ENCODE measurements at places on chromosomes 7 and 10.

DNA sequence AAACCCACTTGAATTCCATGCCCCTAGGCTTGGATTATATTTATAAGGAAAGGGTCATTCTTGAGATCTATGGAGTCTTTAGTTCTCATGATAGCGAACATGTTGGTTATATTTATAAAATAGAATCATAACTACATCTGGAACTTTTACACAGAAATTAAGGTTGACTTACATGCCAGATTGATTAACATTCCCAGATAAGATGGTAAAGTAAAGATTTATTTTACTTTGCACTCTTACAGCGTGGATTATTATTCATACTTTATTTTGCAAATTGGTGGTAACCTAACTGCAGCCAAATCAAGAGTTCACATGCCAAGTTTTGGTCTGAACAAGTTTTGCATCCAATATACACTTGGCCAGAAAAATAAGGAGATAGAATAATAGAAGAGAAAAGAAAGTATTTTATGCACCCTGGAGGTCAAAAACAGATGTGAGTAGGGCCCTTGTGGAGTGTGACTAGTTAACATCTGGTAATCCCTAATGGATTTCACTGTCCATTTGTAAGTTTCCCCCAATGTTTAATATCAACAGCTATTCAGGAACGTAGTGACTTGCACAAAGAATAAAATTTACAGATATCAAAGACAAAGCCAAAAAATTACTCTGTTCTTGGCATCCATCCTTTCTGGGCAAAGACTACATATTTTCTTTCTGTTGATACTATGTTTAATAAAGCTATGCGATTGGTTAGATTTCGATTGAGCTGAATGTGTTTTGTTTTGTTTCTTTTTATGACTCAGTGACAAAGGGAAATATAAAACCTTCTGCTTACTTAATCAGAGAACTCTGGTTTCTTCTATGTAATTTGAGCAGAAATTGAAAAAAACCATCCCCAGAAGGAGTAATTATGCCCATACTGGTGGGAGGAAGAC, 10.1 kb upstream of the TMEM26 start:
- DNase-seq = no peak

GRCh38 chr10:127370601-127371000, 174.2 kb upstream of the INSYN2A start:
- no peak for DNase-seq

DNA sequence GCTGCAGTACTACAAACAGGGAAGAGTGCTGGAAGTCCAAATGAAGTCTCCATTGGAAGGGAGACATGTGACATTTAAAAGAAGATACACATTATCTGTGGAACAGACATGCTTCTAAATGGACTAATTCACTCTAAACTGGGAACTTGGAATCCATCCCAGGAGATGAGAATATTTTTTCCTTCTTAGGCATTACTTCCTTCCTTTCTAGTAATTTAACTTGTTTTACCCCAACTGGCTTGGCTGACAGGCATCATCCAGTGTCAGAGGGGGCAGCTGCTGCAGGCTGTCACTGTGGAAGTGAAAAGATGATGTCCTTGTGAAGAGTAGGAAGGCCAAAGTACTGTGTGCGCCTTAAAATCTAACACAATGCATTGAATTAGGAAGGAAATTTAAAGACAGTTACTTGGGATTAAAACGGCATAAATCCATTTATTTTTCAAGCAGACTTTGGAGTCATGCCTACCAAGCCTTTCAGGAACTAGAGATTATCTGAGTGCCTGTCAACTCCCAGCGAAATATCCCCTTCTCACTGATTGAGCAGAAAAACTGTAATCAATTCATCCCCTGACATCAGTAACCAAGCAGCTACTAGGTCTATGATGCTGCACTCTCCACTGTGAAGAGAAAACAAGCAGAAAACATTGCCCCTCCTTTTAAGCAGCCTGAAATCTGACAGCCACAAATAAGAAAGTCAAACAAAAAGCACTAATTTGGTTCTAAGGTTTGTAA, 161.2 kb downstream of the DGKI start:
- DNase-seq = no peak

DNA sequence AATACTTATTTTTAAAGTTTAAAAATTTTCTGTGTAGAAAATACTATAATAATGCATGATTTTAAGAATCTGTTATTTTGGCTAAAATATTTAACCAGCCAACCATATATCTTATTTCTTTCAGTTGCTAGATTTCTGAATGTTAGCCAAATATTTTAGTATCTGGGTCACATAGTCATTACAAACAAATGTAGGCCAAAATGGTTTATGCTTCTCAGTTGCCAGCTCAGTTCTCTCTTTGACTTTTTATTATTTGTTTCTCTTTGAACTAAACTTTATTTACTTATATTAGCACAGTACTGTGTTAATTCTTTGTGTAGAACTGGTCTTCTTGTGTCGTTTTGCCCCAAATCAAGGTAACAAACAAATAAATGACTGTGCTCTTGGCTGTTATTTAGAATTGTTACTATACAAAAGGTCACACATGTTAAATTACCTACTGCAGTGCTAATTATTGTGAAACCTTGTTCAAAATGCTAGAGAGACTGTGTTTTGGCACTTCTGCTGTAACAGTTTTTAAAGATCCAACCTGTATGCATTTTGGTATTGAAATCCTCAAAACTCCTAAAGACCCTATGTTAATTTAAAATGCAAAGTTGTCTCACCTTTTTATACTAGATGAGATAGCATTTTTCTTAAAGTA, 39.8 kb downstream of the ZEB1 start:
- no peak for DNase-seq

GRCh38 chr10:11162828-11163599, 145.3 kb downstream of the CELF2 start:
- DNase-seq = no peak

DNA sequence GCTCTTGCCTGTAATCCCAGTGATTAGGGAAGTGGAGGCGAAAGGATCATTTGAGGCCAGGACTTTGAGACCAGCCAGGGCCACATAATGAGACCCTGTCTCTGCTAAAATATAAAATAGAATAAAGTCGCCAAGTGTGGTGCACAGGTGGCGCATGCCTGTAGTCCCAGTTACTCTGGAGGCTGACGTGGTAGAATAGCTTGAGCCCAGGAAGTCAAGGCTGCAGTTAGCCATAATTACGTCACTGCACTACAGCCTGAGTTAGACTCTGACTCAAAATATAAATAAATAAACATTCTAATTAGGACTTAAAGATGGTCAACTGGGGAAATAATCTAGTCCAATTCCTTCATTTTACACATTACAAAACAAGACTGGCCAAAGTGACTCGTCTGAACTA, 768 bp downstream of the CHCHD2 start:
- DNase-seq = no peak

- DNase-seq = no peak
Observed at GRCh38 chr10:94006591-94007550, 13.1 kb downstream of the PLCE1 start.

DNA sequence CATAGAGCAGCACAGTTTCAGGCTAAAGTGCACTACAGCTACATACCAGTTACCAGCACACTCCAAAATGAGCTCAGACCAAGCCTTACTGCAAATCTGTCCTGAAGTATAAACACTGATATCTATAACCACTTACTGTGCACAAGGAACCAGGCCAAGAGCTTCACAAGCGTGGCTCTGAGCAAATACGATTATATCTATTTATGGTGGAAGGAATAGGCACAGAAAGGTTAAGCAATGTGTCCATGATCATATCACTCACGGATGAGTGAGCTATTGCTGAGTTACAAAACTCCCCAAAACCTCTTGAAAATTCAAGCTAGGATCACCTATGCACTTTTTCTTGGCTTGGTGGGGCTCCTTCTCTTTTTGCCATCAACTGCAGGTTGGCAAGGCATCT, 84.9 kb downstream of the GPAM start:
- DNase-seq = no peak

GRCh38 chr10:1564791-1565190, 172.5 kb downstream of the ADARB2 start:
- DNase-seq = no peak

DNA sequence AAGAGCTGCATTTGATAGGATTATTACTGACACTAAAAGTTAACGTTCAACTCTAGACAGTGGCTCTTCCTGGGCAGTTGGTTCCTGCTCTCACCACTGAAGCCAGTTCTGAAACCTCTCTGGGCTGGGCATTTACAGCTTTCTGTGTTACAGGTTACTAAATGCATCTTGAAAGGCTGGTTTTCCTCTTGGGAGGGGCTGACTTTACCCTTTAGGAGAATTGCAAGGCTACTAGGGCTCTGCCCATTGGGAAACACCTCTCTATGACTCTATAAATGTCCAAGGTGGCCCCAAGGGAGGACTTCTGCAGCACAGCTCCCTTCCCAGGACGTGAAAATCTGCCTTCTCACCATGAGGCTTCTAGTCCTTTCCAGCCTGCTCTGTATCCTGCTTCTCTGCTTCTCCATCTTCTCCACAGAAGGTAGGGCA, at the start of gene GPR15LG:
GPR15LG (plus strand) TSS at position 301 of the 429 bp plus-strand sequence; CDS start at position 352, 51 bp downstream.
- DNase-seq = no peak

GRCh38 chr7:68014031-68014736, 1017.6 kb downstream of the TYW1 start:
- DNase-seq = no peak

- no peak for DNase-seq
Observed at GRCh38 chr10:85611746-85612377, 754.7 kb downstream of the GRID1 start.

- DNase-seq = no peak
Observed at GRCh38 chr7:155431711-155432110, 26.2 kb upstream of the EN2 start.

GRCh38 chr7:66604198-66604597, 24.5 kb upstream of the KCTD7 start:
- DNase-seq = no peak

GRCh38 chr10:43151371-43151770, 13.1 kb downstream of the CSGALNACT2 start:
- DNase-seq = no peak
